ENCODE measurements at places on chromosomes 1 and 21.

GRCh38 chr1:27455139-27455811 is 34.7 kb downstream of the WASF2 start:
- DNase-seq, result peak; percentile 11

DNA sequence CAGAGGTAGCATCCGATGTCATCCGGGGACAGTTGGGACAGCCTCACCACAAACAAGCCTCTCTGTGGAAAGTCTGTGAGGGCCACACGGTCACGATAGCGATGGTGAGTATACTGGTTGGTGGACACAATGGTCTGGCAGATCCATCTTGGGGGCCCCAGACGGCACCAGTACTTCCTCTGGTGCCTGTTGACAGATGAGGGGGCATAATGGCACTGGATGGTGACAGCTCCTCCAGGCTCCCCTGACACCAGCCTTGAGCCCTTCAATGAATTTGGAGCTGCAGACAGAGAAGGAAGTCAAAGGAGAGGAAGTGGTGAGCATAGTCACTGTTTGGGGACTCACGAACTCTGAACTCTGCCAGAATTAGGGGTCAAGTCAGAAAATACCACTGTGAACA is 8.0 kb downstream of the FCAMR start:
- no peak for DNase-seq

DNA sequence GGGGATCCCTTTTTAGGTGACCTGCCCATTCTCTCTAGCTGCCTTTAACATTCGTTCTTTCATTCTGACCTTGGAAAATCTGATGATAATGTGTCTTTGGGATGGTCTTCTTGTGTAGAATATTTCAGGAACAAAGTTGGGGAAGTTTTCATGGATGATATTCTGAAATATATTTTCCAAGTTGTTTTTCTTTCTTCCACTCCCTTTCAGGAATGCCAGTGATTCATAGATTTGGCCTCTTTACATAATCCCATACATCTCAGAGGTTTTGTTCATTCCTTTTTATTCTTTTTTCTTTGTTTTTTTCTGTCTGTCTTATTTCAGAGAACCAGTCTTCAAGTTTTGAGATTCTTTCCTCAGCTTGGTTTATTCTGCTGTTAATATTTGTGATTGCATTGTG is 13.9 kb upstream of the SCMH1 start:
- no peak for DNase-seq

DNA sequence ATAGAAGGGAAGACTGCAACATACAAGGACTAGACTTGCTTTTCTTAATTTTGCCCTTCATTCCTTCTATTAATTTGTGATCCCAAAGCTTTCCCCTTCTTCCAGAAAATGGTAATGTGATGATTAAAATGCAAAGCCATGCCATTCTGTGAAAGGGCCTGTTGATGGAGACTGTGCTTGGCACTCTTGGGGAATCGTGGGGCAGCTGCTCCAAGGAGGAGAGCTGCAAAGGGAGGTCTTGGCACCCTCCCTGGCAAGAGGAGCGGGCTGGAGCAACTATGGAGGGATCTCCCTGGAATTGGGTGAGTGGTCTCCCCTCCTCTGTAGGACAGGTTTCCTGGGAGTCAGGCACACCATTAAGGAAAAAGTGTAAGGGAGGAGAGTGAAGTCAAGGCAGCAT is 16.6 kb downstream of the CACNA1S start:
- DNase-seq, result no peak

DNA sequence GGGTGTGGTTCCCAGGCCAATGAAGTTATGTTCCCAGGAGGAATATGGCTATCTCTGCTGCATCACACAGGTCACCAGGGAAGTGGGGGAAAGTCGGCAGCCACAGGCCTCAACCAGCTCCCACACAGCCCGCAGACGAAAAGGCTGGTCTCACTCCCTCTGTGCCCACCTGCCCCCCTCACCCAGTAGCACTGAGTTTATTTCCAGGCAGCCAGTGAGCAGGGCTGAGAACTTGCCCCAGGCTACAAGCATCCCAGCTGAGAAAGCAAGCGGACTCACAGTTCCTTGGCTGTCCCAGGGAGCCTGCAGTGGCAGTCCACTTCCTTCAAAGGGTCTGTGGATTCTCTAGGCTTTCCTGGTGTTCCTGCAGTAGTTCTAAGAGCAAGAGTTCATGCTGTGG is 68.9 kb downstream of the SLC5A9 start:
- no peak for DNase-seq

- peak; percentile 87 for DNase-seq
These were observed 4.1 kb downstream of the KIF21B start for GRCh38 chr1:201019321-201019977.

GRCh38 chr1:62436039-62436465 is 797 bp upstream of the USP1 start:
- no peak for DNase-seq

GRCh38 chr1:89786628-89787214 is 34.1 kb upstream of the LRRC8D start:
- DNase-seq, result no peak

DNA sequence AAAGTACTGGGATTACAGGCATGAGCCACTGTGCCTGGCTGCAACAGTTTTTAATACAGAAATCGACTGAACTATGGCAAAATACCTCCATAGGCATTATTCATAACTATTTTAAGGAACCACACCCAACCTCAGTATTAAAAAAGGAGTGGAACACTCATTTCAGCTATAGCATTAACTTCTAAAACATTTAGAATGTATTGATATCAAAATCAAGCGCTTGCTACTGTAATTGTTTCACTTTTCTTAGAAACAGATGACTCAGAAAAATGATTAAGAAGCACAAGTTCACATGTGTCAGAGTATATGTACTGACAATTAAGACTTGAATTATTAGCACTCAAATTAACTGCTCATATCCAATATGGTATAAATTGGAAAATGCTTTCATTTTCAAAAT is 15.1 kb downstream of the AIDA start:
- no peak for DNase-seq

DNA sequence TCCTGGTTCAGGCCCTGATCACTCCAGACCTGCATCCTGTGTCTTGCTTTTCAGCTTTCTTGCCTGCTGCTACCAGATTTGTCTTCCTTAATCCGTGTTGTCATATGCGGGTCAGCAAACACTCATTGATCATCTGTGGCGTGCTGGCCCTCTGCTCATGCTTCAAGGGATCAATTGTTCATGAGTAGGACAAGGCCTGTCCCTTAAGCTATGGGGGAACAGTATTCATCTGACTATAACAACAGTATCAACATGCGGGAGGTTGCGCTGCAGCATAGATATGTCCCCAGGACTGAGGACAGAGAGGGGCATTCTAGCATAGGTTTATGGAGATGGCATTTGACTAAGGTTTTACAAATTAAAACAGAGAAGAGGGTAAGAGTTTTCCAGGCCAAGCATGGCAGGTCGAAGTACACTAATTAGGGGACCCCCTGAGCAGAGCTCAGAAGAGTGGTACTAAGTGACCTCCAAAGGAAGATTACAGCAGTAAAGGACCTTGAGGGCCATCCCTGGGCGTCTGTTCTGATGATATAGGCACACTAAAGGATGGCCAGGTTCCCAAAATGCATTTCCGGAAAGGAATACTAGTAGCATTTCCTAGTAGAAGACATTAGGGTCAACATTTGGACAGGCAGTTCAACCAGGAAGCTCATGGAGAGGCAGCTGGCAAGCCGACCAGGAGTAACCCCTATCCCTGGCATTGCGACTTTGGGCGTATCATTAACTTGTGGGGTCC is 811 bp upstream of the ZNF672 start:
- DNase-seq, result no peak

- DNase-seq, result no peak
These were observed 270.9 kb downstream of the CHRM3 start for GRCh38 chr1:239657291-239657690.

GRCh38 chr1:208060215-208060869 is 149.4 kb upstream of the CD34 start:
- no peak for DNase-seq

- DNase-seq, result no peak
These were observed 243.0 kb downstream of the KIF26B start for GRCh38 chr1:245397771-245398170.

DNA sequence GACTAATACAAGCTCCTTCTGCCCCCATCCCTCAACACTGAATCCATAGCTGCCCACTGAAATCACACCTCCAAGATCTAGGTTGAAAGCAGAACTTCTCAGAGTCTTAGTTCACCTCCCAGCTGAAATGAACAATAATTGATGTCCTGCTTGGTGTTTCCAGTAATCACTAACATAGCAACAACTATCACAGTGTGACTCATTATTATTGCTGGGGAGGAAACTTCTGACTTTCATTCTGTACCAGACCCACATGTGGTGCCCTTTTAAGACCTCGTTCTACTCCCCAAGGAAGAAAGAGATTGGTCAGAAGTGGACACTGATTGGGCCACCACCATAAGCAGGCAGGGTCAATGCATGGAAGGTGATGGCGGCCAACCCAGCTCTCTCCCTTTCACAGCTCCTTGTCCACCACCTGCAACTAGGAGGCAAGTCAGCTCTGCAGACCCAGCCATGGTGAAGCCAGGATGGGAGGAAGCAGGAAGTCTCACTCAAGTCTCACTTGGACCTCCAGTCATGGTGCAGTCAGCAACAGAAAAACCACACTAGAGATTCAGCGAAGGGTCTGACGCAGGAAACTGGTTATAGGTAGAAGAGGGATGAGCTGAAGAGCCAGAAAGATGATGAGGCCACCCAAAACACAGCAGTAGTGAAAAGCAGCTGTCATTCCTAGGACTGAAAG is 720.2 kb downstream of the PTPRU start:
- DNase-seq, result no peak

DNA sequence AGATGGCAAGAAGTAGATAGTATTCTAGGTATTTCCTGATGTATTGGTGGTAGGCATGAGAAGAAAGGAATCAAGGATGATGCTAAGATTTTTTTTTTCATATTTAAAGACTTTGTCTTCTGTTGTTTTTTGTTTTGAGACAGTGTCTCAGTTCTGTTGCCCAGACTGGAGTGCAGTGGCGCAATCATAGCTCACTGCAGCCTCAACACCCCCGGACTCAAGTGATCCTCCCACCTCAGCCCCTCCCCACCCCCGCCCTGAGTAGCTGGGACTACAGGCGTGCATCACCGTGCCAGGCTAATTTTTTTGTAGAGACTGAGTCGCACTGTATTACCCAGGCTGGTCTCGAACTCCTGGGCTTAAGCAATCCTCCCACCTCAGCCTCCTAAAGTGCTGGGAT is 2.8 kb upstream of the CAPZB start:
- DNase-seq, result peak; percentile 32

GRCh38 chr1:39076127-39076798 is 50.1 kb downstream of the NDUFS5 start:
- DNase-seq, result no peak

DNA sequence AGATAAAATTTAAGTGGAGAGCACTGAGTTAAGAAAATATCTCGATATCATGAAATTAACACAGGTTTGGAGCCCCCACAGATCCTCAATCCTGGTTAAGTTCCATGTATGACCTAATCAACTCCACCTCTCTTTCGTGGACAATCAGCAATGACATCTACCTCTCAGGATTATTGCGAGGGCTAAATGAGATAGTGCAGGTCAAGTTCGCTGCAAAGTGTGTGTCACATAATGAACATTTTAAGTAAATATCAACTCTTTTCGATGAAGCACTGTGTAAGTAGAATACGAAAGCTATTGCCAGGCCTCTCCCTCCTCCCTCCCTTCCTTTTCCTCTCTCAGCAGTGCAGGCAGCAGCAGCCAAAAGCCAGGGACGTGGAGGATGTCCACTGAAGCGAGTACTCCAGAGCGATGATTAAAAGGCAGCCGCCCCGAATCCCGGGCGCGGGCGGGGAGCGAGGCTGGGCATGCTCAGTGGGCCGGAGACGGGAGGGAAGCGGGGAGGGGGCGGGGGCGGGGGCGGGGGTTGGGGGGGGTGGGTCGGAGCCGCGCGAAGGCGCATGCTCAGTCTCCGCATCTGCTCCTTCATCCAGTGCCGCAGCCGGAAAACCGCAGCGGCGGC is at the start of gene CAMSAP2:
Gene CAMSAP2 (plus strand): TSS at position 567 of the 622 bp plus-strand sequence. CDS start 935 bp downstream, outside the sequence.
- peak; percentile 69 for DNase-seq

GRCh38 chr1:31614414-31615005 is 3.0 kb upstream of the HCRTR1 start:
- no peak for DNase-seq

- no peak for DNase-seq
These were observed 113.5 kb upstream of the COL6A1 start for GRCh38 chr21:45868086-45868485.

DNA sequence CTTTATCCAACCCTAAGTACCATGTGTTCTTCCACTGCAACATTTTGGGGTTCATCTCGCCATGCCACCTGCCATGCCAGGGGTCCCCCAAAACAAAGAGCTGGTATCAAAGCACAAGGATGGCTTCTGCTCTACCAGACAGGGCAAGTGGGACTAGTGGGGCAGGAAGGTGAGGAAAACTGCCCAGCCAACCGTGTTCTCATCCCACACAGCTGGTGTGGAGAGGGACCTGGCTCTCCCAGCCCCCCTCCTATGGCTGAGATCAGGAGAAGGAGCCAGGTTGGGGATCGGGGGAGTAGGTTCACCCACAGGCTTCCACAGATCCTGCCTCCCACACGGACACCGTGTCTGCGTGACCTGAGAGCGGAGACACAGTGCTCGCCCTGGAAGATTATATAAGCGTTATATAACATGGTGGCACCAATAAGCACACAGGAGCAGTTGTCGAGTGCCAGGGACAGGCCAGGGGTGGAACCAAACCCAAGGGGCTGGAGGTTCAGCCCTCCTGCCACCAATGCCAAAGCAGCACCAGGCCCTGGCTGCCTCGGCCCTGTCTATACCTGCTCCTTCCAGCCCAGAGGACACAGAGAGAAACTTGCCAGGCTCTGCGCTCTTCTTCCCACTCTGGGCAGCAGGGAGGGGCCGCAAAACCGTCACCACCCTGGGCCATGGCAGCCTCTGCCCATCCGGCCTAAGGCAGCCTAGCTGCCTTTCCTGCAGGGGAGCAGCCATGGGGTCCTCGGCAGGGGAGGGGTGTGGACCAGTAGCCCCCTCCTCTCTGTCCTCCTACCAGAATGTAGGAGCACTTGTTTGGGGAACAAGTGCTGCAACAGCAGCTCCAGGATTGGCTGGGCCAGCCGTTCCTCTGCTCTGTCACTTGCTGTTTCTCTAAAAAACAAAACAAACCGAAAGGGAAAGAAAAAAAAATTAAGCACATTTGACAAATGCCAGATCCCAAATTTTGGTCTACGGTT is 43.5 kb downstream of the CD34 start:
- no peak for DNase-seq

GRCh38 chr21:27704567-27705166 is 737.8 kb upstream of the ADAMTS5 start:
- DNase-seq, result no peak

- DNase-seq, result no peak
These were observed 16.4 kb upstream of the C1orf159 start for GRCh38 chr1:1132042-1132950.

- no peak for DNase-seq
These were observed 20.6 kb downstream of the CSF1 start for GRCh38 chr1:109931189-109931731.

- DNase-seq, result no peak
These were observed 11.8 kb downstream of the C1orf116 start for GRCh38 chr1:207020709-207021107.

GRCh38 chr21:42387843-42388340 is 8.0 kb downstream of the TMPRSS3 start:
- no peak for DNase-seq

- DNase-seq, result no peak
These were observed 59.6 kb downstream of the SDCCAG8 start for GRCh38 chr1:243315455-243315854.
